Stimulated activated CD8-positive, alpha-beta memory T cell treated with anti-CD3 and anti-CD28 coated beads, Interleukin-12 subunit alpha, Interleukin-12 subunit beta, amount 100 ng/mL, for 4 hours (primary cell): ENCODE measurements at places on chromosomes 12 and 14.

- DNase-seq = no peak
Measured at GRCh38 chr14:44963775-44964380, 1.9 kb downstream of the TOGARAM1 start.

DNA sequence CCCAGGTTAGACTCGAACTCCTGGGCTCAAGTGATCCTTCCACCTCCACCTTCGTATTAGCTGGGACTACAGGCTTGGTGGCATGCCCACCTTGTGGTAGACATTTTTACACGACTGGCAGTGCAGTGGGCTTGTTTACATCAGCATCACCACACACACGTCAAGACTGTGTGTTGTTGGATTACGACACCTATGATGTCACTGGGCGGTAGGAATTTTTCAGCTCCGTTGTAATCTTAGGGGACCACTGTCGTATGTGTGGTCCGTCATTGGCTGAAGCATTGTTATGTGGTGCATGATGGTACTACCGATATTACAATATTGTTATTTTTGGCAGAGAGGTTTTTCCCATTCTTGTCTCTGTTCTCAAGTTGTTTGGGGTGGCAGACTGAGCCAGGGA lies 50.7 kb downstream of the TSPAN9 start:
- no peak for DNase-seq

DNA sequence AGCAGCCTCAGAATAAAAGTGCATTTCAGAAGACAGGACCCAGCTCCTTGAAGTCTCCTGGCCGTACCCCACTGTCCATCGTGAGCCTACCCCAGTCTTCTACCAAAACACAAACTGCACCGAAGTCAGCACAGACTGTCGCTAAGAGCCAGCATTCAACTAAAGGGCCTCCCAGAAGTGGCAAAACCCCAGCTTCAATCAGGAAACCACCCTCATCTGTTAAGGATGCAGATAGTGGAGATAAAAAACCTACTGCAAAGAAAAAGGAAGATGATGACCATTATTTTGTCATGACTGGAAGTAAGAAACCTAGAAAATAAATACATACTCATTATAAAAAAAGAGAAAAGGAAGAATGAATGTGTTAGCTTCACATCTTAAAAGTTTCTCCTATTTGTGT lies 51.1 kb downstream of the GAS2L3 start:
- no peak for DNase-seq

GRCh38 chr12:41213648-41214047 lies 25.5 kb downstream of the PDZRN4 start:
- DNase-seq = no peak

DNA sequence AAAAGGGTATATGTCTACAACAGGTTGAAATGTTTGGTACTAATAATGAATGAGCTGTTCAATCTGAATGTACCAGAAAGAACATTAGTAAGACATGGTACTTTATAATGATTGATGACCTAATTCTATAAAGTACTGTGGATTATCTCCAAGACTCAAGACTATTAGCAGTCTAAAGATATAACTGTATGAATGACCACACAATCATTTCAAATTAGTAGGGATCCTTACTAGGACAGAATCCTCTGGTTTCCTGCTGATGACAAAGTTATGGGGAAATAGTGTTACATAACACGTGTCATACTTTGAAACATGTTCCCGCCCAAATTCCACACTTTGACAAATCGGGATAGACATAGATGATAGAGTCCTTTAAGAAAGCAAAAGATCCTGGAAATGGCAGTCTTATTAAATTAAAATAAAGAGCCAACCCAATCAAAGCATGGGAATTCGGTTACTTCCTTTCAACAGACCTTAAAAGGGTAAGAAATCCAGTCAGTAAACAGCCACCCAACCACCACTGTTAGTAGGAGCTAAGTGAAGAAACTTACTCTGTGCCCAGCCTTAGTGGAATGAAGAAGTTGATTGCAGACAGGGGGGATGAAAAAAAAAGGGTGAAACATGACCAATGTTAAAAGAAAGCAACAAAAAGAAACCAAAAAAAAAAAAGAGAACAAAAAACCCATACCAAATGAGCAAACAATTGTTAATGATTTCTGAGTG lies 2.8 kb downstream of the VPS29 start:
- no peak for DNase-seq

DNA sequence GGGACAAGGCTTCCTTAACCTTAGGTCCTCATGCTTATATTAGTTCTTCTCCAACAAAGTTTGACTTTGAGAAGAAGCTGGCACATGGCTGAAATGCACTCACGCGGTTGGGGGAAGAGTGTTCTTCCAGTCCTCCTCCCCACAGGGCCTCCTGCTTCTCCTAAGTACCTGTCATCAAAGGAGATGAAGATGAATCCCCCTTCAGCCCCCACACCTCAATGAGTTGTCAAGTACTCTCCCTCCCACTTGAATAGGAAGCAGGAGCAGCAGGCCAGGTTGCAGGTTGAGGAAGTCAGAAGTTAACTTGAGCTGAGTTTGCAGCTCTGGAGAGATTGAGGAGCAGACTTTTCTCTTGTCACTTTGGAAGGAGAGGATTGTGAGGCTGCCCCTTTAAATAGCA lies 2.9 kb upstream of the PDE1B start:
- no peak for DNase-seq

- no peak for DNase-seq
Measured at GRCh38 chr12:105252901-105253300, 16.9 kb upstream of the APPL2 start.

DNA sequence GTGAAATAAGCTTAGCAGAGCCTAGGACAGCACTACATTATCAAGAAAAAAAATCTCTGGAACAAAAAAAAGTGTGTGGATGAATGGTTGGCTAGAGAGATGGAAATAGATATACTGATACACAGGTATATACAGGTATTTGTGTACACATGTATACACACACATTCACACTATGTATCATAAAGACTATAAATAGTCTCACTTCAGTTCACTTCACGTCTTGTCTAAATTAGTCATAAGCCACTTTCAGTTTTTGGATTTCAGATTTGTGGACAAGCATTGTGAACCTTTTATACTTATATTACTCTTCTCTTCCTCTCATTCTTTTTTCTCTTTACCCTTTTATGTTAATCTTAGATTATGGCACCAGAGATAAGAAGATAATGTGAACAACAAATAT lies 41.8 kb upstream of the SLC6A15 start:
- DNase-seq = no peak

DNA sequence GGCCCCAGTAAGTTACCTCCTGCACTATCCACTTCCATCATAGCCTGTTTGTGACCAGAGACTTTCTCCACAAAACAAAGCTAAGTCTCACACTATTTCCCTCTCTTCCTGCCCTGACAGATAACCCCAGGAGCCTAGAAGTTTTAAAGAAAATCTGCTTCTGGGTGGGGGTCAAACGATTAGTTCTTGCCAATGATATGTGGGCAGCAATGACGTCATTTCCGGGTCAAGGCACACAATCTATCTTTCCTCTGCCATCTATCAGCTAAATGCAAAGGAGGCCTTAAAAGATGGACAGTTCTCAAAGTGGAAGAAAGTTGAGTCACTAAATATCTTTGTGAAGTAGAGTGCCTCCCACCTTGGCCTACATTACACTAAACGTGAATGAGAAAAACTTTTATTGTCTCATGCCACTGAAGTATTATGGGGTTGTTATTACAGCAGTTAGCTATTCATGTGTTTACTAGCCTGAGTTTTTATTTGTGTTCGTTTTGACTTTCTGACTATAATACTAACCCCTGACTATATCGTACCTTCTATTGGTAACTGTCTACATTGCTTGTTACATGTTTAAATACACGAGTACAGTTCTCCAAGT lies 86.2 kb downstream of the DENND5B start:
- DNase-seq = no peak

DNA sequence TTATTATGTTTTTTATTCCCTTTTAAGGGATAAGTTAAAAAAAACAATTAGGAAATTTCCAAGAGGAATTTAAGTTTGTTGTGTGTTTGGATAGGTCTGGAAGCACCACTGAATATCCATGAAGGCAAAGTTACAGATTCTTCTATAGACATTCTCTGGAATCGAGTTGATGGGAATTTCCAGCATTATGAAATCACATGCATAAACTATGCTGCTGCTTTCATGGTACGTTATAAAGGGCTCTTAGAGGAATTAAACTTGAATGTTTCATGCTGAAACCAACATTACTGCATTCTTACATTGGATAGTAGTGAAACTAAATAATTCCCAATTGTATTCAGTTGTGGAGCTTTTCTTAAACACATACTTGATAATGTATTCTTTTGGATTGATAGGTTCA lies 21.5 kb upstream of the PTPRQ start:
- DNase-seq = no peak

DNA sequence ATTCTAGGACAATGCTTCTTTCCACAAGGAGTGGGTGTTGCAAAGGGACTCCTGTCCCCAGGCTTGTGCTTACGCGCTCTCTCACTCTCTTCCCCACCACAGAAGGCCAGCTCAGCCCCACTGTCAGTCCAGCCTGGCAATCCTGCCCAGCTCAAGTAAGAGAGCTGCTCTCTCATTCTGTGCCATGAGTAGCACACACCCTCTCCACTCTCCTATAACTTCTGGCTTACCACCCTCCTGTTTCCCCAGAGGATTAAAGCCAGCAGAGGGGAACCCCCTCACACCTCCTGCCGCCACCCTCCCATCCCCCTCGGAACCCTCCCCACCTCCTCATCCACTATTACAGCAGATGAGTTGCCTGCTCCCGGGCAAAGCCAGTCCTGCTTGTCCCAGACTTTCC lies 17.1 kb downstream of the NCKAP5L start:
- no peak for DNase-seq

DNA sequence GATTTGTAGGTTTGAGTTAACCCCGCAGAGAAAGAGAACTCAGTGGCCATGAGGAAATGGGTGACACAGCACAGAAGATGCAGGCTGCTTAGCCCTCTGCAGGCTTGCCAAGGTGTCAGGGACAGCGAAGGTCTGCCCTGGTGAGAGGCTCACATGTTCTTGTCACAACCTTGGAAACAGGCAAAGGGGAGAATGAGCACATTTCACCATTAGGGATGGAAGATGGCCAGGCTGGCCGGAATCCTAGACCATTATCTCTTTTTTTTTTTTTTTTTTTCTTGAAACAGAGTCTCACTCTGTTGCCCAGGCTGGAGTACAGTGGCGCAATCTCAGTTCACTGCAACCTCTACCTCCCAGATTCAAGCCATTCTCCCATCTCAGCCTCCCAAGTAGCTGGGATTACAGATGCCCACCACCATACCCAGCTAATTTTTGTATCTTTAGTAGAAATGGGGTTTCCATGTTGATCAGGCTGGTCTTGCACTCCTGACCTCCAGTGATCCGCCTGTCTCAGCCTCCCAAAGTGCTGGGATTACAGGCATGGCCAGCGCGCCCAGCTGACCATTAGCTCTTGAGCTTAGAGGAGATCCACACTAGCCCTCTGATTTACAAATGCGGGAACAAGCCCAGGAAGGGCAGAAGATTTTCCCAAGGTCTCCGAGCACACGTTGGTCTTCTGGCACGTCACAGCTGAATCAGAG lies 34.6 kb downstream of the LTBP2 start:
- DNase-seq = no peak

GRCh38 chr12:71587012-71587411 lies 76.6 kb downstream of the ZFC3H1 start:
- DNase-seq = no peak

DNA sequence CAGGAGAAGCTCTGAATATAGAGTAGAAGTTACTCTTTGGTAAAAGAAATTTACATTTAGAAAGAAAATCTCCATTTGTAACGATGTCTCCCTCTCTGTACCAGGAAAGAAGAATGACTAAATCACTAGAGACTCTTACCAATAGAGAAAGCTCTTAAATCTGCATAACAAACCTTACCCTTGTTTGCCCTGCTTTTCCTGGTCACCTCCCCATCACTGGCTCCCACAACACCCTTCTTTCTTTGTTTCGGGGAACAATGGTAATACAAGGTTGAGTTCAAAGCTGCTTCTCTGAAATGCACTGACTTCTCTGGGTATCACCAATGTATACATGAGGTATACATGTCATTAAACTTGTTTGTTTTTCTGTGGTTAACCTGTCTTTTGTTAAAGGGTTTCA lies 351.1 kb upstream of the FLRT2 start:
- no peak for DNase-seq

DNA sequence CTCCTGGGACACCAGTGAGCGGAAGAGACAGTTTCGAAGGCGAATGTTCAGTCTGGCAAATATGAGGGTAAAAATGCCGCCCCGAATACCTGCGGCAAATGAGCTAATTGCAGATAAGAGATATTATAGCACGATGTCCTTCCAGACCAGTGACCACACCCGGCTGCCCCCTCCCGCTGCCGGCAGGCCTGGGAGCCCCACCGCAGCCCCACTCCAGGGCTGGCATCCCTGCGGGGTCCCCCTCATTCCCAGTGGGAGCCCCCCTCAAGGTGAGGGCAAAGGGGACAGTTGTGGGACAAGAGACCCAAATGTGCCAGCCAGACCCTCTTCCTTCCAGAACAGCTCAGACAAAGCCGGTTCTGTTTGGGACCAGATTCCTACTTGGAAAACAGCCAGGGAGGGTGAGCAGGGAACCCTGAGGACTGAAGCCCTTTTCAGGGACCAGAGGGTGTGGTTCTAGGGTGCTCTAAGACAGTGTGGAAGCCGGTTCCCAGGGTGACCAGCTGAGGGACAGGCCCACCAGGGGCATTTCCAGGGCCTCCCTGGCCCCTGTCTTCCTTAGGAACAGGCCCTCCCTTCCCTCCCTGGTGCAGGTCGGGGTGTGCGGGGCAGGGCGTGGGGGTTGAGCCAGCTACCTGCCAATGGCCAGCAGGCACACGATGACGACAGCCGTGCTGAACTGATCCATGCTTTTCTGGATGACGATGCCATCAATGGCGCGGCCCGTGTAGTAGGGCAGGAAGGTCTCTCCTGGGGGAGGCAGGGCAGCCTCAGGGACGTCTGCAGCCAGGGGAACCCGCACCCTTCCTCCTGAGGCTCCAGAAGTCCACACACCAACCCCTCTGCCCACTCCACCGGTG lies 16.2 kb downstream of the ABCB9 start:
- DNase-seq = no peak

DNA sequence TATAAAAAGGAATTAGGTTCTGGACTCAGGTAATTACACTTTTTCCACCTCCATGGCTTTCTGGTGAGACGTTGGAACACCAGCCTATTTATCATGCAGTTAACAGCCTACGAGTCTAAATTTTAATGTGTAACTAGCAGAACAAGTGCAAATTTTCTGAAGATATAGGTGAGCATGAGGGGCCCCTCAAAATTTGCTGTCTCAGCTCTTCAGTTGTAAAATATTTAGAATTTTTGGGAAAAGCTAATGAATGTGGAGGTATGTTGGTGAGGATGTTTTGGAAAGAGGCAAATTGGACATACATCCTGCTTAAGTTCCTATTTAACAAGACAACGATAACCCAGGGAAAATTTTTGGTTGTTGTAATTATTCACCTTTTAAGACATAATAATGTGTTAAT lies 25.3 kb upstream of the BCAT1 start:
- no peak for DNase-seq
